ENCODE measurements at places on chromosomes 7 and 10.

DNA sequence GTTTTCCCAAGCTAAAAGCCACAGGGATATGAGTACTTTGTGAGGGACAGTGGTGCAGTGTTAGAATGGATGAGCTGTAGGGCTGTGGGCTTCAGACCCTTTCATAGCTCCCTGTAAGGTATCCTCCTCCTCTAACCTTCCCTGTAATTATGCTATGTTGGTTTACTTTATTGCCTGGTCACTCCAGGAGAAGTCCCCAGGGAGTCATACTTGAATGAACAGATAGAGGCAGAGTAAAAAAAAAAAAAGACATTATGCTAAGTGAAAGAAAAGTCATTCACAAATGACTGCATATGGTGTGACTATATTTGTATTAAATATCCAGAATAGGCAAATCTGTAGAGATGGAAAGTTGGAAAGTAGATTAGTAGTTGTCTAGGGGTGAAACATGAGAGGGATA is 434.4 kb downstream of the AUTS2 start:
- DNase-seq = no peak

DNA sequence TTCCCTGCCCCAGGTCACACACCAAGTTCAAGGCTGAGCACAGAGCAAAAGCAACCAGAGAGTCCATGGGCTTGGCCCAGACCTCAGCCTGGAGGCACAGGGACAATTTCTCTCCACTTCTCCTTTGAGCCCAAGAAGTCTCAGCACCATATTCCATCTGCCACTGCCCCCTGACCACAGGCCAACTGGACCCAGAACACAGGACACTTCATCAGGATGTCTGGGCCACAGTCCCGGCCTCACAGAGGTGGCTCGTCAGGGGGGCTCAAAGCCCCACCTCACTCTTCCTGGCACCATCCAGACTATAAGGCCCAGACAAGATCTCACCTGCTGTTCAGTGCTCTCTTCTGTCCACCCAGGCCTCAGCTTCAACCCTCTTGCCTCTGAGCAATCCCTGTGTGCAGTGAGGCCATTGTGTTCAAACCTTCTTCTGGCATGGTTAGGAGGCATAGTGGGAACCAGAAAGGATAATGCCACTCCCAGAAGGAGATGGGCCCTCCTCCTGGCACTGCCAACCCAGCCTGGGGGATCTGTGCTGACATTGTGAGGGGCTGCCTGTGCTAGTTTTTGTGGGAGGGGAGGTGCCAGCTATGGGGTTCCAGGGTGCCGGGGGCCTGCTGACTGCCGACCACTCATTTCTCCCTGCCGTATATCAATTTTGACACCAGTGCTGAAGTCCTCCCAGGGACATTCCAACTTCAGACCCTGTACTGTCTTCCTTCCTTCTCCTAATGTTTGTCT is 49.7 kb upstream of the ANTXRL start:
- DNase-seq = no peak

GRCh38 chr10:124706462-124707143 is 37.6 kb downstream of the FAM53B start:
- DNase-seq = no peak

DNA sequence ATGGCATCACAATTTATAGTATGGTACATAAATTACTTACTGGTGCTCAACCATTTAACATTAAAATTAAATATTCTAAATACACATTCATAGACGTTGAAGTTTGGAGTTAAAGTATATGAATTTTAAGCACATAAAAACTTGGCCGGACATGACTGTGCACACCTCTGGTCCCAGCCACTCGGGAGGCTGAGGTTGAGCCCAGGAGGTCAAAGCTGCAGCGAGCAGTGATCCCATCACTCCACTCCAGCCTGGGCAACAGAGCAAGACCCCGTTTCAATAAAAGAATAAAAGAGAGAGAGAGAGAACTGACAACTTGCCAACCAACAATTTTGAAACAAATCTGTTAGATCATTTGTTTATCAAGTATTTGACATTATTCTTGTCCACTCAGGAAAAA is 943.3 kb upstream of the KCND2 start:
- no peak for DNase-seq

- DNase-seq = no peak
Observed at GRCh38 chr10:6530966-6531365, 49.1 kb downstream of the PRKCQ start.

DNA sequence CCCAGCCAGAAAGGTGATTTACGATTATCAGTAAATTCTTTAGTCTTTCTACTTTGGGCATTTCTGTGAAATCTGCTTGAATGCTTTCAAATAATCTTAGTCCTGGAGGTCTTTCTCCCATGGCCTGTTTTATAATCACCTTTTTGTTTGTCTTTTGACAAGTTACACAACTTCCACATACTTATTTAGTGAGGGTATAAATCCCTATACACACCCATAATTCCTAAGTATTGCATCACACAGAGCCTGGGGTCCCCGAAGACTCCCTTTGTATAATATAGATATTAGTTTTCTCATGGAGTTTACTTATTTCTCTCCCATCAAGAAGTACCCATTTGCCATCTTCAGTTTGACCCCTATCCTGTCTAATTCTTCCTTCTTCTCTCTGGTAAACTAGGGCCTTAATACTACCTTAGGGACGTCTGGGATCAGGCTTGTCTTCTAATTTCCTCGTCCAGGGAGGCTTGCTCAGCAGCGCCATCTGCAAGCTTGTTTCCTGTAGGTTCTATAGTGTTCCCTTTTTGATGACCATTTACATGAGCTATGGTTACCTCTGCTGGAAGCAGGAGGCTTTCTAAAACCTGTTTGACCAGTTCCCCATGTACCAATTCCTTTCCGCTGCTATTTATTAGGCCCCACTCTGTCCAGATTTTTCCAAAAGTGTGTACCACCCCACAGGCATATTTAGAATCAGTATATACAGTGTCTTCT is 8.1 kb downstream of the DNAH11 start:
- DNase-seq = no peak

DNA sequence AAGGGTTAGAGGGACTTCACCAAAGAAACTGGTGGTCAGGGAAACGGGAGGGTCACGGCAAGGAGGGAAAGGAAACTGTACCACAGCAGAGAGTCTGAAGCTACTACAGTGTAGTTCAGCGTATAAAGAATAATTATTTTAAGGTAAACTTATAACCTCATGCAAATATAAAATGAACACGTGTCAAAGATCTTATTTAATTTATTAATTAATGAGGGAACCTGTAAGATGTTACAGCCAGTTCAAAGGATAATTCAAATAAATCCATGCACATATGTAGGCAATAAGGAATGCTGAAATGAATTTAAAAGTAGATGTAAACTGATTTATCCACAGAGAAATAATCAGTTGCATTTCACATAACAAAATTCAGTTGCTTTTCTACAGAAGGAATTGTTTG is 49.4 kb upstream of the ATRNL1 start:
- no peak for DNase-seq
